Activated T-cell treated with anti-CD3 and anti-CD28 coated beads for 4 hours (primary cell): ENCODE measurements at places on chromosomes 5 and 9.

- no peak for DNase-seq
These were observed 39.1 kb downstream of the G3BP1 start for GRCh38 chr5:151810897-151811296.

DNA sequence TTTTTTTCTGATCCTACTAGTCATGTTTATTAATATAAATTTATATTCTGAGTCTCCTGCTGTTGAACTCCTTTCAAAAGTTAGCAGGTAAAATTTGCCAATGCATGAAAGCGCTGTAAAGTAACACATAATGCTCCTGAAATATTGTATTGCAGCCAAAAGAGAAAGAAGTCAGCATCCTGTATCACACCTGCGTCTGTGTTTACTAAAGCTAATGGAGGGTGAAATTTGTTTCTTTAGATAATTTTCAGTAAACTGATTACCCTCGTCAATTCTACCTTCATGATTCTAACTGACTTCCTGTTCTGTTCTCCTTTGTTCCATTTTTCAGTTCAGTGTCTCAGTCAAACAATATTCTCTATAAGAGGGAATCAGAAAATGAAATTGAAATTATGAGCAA lies 415.4 kb downstream of the CDH9 start:
- DNase-seq, result no peak

GRCh38 chr9:126144196-126144595 lies 182.4 kb upstream of the MVB12B start:
- no peak for DNase-seq

DNA sequence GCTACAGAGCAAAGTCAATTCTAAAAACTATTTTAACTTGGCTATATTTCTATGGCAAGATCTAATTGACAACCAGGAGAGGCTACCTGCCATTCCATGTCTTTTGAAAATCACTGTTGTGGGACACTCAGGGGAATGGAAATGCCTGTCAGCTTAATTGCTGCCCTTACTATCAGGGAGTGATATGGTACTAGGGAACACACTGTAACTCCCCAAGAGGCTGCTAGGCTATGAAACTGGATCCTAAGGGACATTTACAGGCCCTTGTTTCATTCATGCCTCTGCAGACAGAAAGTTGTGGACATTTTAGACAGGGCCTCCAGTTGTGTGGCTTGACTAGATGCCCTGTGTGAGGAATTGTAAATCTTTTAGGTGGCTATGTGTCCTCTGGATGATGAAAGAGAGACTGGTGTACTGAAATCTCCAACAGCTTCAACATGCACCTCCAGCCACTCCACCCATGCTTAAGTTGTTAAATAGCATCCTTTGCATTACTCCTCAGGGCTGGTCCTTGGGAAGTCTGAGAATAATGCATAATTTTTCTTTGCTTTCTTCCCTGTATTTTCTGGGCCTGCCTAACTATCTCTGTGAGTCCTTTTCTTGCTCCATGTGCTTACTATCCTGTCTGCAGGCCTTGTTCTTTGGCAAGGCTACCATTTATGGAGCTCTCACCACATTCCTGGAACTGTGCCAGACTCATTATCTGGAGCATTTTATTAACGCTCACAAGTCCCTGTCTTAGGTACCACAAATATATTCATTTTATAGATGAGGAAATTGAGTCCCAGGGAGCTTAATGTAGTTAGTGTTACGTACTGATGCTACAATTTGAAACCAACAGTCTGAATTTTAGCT lies 3.2 kb downstream of the MROH2B start:
- no peak for DNase-seq

GRCh38 chr5:61299261-61299681 lies 32.8 kb upstream of the ZSWIM6 start:
- no peak for DNase-seq

GRCh38 chr9:129463994-129464393 lies 156.9 kb downstream of the C9orf50 start:
- no peak for DNase-seq

DNA sequence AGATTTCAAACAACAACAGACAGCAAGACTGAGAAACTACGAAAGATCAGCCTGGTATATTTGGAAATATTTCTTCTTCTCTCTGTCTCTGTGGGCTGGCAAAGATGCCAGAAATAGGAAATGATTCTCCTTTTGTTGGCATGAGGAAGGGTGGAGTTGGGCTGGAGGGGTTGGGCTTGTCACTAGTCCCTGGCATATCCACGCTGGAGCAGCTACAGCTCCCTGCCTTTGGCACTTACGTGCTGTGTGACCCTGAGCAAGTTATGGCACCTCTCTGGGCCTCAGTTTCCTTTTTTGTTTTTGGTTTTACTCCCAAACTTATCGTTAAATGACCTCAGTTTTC lies 354 bp upstream of the KCNMB1 start:
- DNase-seq, result no peak

- no peak for DNase-seq
These were observed 625.5 kb upstream of the WWC1 start for GRCh38 chr5:167665841-167666375.

- no peak for DNase-seq
These were observed 293.4 kb upstream of the ACTBL2 start for GRCh38 chr5:57776035-57776434.

DNA sequence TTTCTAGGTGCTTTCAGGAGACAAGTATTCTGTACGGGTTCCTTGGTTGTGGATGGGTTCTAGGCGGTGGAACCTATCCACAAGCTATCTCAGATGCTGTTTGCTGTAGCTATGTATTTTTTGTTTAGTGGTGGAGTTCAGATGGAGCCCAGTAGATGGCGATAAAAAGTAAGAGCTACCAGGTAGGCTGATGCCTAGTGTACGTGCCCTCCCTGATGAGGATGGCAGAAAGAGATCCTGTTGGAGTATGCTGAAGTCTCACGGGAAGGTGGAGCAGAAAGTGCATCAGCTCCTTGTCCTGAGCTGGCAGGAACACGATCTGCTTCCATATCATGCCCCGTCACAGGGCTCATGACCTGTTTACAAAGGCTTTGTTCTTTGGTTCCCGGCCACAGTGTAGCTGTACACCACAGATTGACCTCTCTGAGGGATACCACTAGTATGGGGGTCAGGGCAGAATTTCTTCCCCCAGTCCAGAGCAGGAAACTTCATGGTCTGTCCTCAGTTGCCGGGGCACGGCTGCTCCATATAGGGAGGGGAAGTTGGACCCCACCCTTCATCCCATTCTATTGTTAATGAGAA lies 12.6 kb upstream of the UGT3A2 start:
- DNase-seq, result peak; percentile 9
